ENCODE measurements at places on chromosomes 3 and 15.

- no peak for DNase-seq
Measured at GRCh38 chr3:149042789-149043386, 43.4 kb downstream of the HLTF start.

DNA sequence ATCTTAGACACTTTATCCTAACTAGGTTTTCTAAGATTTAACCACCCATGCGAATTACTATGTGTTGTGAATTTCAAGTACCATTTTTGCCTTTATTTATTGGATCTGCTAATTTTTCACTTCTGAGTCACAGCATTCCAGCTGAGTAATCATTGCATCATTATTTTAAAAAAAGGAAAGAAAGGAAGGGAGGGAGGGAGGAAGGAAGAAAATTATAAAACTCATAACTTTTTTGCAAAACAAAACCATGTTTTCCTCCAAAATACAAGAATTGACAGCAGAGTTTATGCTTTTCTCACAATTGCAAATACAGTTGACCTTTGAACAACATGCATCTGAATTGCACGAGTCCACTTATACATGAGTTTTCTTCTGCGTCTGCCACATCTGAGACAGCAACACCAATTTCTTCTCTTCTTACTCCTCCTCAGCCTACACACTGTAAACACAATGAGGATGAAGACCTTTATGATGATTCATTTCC is 651.4 kb upstream of the NECTIN3 start:
- DNase-seq = no peak

- DNase-seq = no peak
Measured at GRCh38 chr3:28905798-28906197, 375.1 kb upstream of the RBMS3 start.

DNA sequence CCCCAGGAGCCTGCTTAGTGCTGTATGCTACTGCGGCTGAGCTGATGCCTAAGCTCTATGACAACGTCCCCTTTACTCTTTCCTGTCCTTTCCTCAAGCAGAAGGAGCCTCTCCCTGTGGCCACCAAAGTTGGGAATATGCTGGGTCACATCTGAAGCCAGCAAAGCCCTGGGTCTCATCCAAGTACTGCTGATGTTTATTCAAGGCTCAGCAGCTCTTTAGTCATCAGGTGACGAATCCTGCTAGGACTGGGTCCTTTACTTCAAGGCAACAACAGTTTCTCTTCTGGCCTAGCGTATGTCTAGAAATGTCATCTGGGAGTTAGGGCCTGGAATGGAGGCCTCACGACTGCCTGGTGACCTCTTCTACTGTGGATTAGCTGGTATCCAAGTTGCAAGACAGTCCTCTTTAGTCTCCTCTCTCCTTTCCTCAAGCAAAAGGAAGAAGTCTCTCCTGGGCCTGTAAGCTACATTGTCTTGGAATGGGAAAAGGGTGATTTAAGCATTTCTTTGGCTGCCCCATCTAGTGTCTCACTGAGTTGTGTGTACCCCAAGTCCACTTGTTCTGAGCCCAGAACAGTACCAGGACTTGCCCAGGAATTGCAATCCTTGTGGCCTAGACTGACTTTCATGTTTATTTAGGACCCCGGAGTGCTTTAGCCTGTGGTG is 63.9 kb downstream of the TNFAIP8L3 start:
- no peak for DNase-seq

DNA sequence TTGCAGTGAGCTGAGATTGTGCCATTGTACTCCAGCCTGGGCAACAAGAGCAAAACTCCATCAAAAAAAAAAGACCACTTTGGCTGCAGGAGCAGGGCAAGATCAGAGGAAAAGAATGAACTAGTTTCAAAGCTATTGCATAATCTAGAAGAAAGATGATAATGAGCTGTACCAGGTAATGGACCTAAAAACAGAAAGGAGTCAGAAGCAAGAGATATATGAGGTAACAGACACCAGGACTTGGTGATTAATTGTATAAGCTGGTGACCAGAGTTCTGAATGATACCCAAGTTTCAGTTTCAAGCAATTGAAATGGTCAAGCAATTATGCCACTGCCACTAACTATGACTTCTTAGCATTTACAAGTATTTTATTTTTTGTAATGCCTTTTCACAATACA is 2.9 kb downstream of the POLQ start:
- no peak for DNase-seq

DNA sequence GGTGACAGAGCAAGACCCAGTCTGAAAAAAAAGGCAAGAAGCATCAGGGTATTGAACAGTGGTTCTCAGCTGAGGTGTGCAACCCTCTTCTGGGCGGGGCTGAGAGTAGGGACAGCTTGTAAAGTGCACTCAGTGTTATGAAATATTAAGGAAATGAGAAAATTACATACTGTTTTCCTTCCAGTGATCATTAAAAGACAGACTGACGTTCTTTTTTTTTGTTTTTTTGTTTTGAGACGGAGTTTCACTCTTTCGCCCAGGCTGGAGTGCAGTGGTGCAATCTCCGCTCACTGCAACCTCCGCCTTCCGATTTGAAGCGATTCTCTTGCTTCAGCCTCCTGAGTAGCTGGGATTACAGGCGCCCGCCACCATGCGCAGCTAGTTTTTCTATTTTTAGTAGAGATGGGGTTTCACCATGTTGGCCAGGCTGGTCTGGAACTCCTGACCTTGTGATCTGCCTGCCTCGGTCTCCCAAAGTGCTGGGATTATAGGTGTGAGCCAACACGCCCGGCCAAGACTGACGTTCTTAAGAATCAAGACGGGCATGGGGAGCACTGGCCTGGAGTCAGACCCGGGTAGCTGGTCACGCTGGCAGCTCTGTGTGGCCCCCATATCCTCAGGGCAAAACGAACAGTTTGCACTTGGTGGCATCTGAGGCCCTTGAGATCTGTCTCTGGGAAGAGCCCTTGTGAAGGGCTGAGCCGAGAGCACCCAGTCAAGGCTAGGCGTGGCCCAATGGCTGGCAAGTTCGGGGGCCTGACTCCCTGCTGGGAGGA is 11.4 kb downstream of the MAN2A2 start:
- no peak for DNase-seq

GRCh38 chr3:149080011-149080698 is 6.2 kb downstream of the HLTF start:
- no peak for DNase-seq

DNA sequence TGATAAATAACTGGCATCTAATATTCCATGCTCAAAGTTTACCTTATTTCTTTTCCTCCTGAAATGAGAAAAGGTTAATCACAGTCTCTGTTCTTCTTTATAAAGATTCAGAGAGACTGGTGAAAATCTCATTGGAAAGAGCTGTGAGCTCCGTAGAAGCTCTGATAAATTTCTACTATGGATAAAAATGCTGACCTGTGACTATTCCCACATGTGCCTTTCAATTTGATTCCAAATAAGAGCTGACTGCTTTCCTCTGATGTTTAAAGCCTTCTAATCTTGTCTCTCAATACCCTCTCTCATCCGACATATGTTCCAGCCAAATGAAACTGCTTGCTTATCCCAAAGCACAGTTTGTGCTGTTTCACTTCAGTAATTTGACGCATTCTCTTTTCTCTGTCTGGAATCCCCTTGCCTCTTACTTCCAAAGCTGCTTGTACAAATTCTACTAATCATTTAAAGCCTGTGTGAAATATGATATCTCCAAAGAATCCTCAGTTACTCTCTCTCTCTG is 130.1 kb downstream of the RTP4 start:
- DNase-seq = no peak

- DNase-seq = no peak
Measured at GRCh38 chr15:51285399-51285798, 53.0 kb downstream of the CYP19A1 start.

DNA sequence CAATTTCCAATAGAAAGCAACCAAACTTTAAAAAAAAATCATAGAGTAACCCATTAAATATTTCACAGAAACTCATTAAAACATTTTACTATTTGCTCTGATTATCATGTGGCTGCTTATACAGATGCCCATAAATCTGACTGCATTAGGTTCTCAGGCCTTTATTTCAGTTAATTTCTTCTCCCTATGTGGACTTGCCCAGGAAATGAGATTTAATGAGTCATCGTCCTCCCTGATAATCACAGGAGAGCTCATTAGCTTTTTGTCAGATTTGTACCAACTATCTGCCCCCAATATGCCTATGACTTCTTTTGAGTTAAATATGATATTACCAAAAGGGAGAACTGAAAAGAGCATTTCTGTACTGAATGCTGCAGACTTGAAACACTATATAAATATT is 168.0 kb downstream of the FOXB1 start:
- no peak for DNase-seq

DNA sequence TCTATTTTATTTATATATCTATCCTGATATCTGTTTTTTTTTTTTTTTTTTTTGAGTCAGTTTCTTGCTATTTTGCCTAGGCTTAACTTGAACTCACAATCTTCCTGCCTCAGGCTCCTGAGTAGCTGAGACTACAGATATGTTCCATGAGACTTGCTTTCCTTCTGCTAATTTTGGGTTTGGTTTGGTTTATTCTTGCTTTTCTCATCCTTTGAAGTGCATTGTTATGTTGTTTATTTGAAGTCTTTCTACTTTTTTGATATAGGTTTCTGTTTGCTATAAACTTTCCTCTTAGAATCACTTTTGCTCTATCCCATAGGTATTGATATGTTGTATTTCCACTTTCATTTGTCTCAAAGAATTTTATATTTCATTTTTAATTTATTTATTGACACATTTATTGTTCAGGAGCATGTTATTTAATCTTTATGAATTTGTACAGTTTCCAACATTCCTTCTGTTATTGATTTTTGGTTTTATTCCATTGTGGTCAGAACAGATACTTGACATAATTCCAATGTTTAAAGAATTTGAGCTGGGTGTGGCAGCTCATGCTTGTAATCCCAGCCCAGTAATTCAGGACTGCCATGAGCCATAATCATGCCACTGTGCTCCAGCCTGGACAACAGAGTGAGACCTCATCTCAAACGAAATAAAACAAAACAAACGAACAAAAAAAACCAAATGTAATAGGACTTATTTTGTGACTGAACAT is 62.3 kb upstream of the PLSCR4 start:
- DNase-seq = no peak

DNA sequence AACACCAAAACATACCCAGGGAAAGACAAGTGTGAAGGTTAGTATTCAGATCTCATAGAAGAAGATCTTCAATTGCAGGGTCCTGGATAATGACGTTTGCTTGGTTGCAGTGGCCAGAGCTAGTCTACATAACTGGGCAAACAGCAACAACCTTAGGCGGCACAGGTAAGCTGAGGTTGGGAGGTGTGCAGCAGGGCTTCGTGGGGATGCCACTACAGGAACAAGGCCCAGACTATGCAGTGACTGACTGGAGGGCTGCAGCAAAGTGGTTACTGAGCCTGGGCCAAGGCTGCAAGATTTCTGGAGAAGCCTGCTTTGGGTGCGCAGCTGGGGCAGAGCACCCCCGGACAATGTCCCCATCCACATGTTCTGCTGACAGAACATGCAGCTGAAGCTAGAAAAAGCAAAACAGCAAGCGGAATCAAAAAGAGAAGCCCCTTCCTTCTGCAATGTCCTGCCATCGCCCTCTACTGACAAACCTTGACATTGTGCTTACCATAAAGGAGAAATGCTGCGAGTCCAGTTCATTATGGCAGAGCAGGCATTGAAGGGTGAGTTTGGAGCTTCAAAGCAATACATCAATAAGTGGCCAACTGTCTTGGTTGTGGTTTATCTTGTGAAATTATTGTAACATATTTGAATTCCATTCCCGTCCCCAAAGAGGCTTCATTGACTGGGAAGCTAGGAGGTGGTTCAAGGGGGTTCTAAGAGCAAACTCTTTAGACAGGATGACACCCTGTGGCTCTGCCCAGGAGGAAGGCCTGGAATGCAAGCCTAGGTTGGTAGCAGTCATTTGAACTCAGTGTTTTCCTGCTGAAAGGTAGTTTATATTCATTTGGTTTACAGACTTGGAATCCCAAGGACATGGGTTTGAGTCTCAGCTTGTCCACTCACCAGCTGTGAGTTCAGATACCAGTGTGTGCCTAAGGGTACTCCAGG is 217.0 kb downstream of the PDCD6IP start:
- DNase-seq = no peak

GRCh38 chr15:47301481-47301880 is 415.8 kb upstream of the SEMA6D start:
- no peak for DNase-seq

GRCh38 chr15:77516786-77517185 is 96.1 kb downstream of the HMG20A start:
- DNase-seq = no peak

DNA sequence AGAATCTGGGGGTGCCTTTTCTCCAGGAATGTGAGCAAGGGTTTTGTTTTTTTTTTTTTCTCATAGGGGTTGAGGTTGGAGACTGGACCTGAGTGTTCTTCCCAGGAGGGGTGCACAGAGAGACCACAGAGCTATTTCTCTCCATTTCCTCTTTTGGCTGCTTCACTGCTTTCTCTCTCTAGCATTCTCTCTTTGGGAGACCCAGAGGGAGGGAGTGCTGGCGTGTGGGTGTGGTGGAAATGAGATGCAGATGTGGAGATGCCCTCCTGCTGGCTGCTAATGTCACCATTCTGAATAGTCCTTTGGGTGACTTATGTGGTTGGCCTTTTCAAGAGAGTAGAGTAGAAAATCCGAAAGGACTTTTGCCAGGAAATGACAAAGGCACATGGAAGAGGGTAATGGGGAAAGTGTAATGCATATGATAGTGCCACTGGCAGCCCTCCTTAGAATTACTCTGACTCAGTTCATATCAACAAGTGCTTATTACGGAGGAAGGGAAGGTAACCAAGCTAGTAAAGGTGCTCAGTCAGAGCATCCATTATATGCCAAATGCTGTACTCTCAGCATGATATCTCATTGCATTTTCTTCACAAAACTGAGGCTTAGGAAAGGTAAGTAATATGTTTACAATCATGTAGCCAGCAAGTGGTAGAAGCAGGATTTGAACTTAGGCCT is 1.9 kb downstream of the SYN2 start:
- DNase-seq = no peak

DNA sequence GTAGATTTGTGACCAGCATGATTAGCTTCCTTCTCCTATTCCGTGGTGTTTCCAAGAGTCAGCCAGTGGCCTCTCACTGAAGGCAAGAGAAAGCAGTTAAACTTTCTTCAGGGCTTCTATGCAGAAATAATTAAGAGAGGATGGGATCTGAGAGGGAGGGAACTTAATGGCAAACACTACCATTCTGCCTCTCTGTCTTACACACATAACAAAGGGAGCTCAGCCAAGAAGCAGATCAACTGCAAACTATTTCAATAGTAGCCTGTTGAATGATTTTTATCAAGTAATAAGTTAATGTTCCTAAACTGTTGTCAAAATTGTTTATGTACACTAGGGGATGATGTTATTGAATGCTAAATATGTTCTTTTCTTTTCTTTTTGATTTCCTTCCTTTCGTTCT is 11.8 kb downstream of the OXSR1 start:
- DNase-seq = no peak

- no peak for DNase-seq
Measured at GRCh38 chr3:144128108-144128892, 156.7 kb downstream of the DIPK2A start.

DNA sequence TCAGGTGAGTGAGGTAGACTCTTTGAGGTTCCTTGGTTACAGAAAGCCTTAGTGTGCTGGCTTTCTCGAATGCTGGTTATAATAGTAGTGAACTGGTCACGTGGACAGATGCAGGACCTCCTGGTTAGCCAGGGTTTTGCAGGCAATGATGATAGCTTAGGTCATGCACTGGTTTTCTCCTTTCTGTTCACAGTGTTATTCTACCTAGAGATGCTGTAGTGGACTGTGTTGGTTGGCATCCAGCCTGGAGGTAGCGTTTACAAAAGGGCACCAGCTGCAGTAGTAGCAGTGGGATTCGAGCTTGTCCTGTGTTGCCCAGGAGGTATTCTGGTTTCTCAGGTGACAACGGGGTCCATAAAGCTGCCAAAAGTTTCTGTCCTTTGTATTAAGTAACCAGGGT is 27.0 kb downstream of the PCCB start:
- no peak for DNase-seq

- DNase-seq = no peak
Measured at GRCh38 chr3:197882586-197882985, 67.4 kb upstream of the RPL35A start.

All from activated CD4-positive, alpha-beta T cell treated with anti-CD3 and anti-CD28 coated beads, Interleukin-2, amount 50 U/mL, for 24 hours (primary cell).